Germinal center (tissue), 1 donor: ENCODE measurements at places on chromosomes 1 and 21.
A peak's percentile ranks its signal among the peaks of the same experiment; 100 is the strongest.

GRCh38 chr1:206684478-206685333 lies at the start of gene MAPKAPK2:
Gene MAPKAPK2 (plus strand): TSS chr1:206684905. CDS start chr1:206685230, 325 bp downstream.
- peak; percentile 96 for DNase-seq

DNA sequence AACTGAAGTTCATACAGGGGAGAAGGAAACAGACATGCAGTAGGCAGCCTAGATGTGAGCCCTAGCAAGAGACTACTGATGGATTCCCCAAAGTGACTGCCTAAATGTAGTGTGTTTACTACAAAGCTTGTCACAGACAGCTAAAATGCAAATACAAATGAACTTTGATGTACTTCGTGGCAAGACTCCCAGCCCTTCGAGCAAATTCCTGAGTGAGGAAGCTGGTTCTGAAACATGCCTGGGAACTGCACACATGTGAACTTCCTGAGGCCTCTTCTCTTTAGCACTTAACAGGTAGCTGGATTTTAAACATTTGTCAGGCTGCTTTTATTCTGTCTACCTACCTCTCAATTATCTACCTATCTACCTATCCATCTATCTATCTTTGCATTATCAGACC lies 6.7 kb upstream of the IRF2BP2 start:
- no peak for DNase-seq

DNA sequence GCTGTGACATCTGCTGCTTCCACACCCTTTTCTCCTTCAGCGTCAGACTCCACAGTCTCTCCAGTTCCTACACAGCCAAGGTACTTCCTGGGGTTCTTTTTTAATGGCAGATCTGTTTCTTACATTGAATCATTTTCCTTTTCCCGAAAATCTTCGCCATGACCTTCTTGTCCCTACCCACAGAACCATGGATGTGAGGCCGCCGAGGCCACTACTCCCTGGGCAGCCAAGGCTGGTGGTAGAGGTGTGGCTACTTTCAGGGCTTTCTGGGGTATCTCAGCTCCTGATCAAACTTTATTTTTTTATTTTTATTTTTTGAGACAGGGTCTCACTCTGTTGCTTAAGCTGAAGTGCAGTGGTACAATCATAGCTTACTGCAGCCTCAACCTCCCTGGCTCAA lies 9.5 kb upstream of the LIN9 start:
- DNase-seq, result no peak

GRCh38 chr1:67005068-67005467 lies 48.9 kb downstream of the SLC35D1 start:
- no peak for DNase-seq

GRCh38 chr1:155978973-155979429 lies 654 bp upstream of the ARHGEF2 start:
- DNase-seq, result peak; percentile 47

- DNase-seq, result no peak
Measured at GRCh38 chr1:223225061-223225460, 82.0 kb upstream of the TLR5 start.

- no peak for DNase-seq
Measured at GRCh38 chr1:56188221-56188620, 391.1 kb downstream of the PLPP3 start.

DNA sequence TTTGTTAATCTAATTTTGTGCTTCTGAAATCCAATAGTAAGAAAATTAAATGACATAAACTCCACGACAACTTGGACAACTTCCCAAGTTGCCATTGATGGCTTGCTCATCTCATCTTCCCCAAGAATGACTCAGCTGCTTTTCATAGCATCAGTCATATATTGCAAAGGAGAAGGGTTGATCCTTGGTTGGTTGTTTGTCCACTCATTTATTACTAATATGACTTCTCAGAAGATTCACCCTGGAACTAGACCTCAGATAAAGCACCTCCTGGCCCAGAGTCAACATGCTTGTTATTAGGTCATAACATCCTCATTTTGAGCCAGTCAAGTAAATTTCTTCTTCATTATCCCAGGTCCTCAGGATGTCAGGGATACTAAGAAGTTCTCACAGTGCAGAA lies 2.3 kb upstream of the LCE3D start:
- DNase-seq, result no peak

DNA sequence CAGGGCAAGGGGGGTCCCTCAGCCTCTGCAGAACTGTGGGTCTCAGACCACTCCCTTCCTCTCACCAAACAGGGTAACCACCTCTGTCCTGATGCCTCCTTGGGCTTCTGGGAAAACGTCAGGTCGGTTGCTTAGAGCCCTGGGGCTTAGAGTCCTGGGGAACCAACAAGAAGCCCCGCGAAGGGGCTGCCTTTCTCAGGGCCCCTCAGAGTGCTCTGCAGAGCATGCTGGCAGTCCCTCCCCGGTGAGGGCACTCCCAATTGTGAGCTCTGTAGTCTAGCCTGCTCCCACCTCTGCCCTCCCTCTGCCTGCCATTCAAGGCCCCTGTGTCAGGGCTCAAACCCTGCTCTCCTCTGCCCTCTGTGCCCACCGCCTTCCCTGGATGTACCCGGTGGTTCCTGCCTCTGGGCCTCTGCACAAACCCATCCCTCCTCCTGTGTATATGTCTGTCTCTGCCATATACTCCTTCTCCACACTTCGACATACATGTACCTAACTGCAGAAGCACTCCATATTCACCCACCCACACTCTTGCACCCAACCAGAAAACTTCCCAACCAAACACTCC lies 92.3 kb downstream of the DMRTB1 start:
- no peak for DNase-seq

DNA sequence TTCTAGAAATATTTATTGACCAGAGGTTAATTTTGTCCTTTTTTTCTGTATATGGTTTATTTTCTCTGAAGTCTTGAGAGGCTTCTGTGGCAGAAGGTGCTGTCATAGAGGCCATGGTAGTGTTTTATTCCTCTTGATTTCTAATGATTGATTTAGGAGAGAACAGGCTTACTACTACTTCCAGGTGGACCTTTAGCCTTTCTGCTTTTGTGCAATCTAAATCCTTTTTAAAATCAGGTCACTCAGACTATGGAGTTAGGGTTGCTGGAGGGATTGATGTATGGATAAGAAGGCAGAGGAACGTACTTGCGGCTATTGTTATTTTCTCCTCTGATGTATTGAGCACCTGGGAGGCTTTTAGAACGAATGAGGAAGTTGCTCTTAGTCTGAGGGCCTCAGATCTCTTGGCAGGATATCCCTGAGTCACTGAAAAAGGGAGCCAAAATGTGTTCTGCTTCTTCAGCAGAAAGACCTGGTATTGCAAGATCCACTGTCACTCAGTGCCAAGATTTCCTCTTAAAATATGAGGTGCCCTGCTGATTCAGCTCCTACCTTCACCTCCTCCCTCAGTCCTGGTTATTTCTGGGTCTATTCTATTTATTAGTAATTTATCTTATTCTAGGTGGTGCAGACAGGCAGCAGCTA lies 277.4 kb downstream of the ZNF648 start:
- DNase-seq, result no peak

DNA sequence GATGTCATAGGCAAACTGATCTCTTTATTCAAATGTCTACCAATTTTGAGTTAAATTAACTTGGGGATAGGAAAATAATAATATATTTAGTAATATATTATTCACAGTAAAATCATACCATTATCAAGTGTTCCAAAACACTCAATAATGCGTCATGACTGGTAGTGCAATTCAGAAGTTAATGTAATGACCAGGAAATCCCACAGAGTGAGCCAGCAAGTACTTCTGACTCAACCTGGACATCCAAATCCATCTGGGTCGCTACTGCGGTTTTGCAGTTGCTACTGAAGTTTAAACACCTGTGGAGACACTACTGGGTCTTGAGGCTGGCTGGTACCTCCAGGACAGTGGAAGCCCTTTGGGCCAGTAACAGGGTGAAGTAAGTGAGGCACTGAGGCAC lies 44.8 kb downstream of the DPYD start:
- DNase-seq, result no peak

- DNase-seq, result no peak
Measured at GRCh38 chr1:91897016-91897415, 11.1 kb upstream of the TGFBR3 start.

DNA sequence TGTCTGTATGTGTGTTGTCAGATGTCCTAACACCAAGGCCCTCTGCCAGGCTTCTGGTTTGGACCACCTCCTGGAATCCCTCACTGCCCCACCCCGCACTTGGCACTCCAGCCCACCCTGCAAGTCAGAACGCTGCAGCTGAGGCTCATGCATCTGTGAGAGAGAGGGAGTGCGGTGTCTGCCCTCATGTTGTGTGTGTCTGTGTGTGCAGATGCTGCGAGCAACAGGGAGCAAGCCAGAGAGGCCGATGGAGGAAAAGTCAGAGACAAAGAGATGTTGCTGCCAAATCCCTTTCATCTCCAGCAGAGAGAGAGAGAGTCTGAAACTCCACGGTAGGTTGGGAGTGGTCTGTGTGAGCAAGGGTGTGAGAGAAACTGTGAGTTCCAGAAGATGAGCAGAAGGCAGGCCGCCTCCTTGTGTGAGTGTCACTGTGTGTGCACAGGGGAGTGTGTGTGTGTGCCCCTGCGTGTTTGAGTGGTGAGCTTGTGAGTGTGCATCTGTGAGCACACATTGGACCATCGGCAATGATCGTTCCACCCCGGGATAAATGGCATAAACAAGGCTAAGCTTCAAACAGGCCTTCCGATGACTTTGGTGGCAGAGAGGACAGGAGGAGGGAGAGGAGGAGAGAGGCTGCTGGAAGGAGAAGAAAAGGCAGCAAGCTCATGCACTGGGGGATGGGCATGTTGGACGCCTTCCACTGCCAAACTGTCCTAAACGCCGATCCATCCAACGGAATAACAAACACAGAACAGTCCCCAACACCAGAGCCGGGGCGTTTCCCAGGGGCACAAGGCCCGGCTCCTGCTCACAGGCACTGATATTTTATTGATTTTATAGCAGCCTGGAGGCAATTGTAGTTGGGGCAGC lies 99.2 kb upstream of the GRIK3 start:
- DNase-seq, result no peak

DNA sequence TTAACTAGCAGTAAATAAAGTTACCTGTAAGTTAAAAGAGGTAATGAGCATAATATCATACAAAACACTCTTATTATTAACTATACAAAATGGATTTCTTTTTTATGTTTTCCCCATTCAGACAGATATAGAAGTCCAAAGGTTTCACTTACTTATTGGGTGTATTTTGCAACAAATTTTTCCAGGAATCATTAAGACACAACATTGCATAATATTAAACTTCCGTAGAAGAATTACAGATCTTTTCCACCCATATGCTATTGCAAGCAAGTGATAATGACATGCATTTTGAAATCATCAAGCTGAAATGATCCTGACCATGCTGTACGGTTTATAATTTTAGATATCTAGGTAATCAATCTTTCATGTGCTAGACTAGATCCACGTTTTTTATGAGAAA lies 957.0 kb downstream of the NCAM2 start:
- no peak for DNase-seq

DNA sequence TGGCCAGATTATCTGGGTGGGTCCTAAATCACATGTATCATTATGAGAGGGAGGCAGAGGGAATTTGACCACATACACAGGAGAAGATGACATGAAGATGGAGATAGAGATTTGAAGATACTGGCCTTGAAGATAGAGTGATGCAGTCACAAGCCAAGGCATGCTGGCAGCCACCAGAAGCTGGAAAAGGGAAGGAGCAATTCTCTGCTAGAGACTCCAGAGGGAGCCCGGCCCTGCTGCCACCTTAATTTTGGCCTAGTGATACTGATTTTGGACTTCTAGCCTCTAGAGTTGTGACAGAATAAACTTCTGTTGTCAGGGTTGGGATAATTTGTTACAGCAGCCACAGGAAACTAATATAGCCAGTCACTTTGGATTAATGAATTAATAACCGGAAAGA lies 2.2 kb upstream of the PRDM2 start:
- no peak for DNase-seq

DNA sequence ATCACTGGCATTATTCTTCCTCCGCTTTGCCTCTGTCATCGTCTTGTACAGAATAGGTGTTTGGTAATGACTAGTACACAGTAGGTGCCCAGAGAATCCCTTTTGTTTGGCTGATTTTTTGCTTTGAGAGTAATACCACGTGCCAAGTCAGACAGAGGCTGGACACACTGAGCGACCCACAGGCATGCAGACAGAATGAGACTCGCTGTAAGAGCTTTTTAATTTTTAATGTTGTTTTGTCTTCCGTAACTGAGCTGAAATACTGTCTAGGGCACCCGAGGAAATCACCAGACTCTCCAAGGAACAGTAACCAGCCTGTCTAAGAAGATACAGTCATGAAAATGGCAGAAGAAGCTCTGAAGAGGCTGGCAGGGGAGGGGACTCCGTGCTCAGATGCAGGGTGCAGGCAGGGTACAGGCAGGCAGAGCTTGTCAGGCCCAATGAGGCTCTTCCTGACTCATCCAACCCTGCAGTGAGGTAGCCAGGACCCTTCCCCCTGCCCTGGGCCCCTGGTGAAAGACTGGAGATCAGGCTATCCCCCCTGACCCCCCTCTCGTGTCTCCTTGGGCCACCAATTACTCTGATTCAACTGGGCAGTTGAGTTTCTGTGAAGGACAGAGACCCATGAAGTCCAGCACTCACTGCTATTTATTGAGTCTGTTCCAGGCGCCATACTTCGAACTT lies 60.1 kb upstream of the ECE1 start:
- no peak for DNase-seq

- DNase-seq, result no peak
Measured at GRCh38 chr1:211876851-211877590, 46.5 kb upstream of the LPGAT1 start.

GRCh38 chr1:96882096-96882495 lies 160.5 kb downstream of the PTBP2 start:
- DNase-seq, result no peak

DNA sequence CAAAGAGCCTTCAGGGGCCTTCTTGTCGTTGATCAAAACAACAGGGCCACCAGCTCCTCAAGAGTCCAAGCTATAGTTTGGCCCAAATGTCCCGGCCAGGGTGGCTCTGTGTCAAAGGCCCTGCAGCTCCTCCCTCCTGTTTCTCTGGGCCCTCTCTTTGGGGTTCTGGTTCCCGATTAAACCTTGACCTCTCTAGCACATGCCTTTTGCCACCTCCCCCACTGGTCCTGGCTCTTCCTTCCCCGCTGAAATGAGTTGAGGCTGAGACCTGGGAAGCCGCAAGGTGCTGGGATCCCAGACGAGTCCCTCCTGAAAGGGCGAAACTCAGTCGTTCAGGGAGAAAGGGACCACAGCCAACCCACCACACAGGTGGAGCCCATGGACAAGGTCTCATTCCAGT lies 56.9 kb downstream of the CASZ1 start:
- no peak for DNase-seq

DNA sequence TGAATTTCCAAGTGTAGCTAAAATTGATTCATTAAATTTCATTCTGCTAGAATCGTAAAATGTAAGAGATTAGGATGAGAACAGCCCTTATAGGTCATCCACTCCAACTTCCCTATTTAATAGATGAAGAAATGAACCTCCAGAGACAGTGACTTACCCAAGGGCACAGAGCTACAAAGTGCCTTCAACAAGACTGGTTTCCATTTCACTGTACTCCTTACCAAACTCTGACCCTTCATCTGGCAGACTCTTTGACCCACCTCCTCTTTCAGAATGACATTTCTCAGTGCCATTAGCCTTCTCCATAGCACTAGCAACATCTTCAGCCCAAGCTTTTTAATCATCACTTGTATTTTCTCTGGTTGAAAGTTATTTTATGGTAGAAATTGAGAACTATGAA lies 161.3 kb downstream of the NEK7 start:
- no peak for DNase-seq
